ENCODE measurements at places on chromosomes 7 and 10. TPM values are rescaled to one million over a fixed set of nuclear protein-coding genes. Genes with fewer than 3 reads are reported as not detected.

EN2 gene
- total RNA-seq: 1.6 TPM

C10orf105 gene
- 0.47 TPM for total RNA-seq

GRCh38 chr10:73589563-73590126 is 1.5 kb downstream of the USP54 start:
- DNase-seq: peak; percentile 48
- H3K36me3 ChIP-seq: no peaks in the 10 kb centered on the region
- H3K27ac ChIP-seq: no peak overlapping the region
- H3K4me1 ChIP-seq: peaks cover 29% of the 10 kb centered on the region
- H3K4me3 ChIP-seq: no peak overlapping the region

GRCh38 chr7:139618482-139619366 is 95.2 kb downstream of the CLEC2L start:
- H3K27ac ChIP-seq: no peak overlapping the region
- H3K36me3 ChIP-seq: no peaks in the 10 kb centered on the region
- DNase-seq: peak; percentile 58
- H3K27me3 ChIP-seq: no peaks in the 10 kb centered on the region

DNA sequence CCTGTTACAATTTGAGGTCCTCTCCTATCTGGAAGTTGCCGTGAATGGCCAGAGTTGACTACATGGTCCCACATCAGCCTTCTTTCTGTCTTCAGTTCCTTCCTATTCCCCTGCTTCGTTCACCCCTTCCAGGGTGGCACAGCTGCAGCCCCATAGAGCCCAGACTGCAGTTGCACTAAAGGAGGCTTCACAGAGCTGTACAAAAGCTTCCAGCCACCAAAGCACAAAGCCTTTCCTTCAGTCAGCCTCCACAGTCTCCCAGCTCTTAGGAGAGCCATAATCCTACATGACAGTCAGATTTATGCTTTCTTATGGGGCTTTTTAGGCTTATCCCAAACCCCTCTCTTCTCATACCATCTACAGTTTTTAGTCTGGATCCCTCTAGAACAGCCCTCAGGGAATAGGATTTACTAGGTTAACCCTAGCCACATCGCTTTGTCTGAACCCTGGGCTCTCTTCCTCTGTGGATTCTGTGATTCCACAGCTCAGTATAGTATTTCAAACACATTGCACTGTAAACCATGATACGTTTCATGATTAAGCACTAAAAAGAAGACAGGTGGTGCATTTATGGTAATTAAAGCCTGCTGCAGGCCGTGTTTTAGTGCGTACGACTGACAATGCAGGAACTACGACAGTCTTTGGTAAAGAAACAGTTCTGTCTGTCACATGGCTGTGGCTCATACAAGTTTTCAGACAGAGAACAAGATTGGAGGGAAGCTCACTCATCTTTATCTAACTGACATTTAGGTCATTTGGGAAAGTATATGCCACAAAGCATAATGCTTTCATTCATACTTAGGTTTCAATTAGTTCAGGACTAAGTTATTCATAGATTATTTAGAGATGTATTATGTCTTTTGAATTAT is 208.3 kb upstream of the KMT2E start:
- H3K4me1 ChIP-seq: no peaks in the 10 kb centered on the region
- no peaks in the 10 kb centered on the region for H3K36me3 ChIP-seq
- H3K27me3 ChIP-seq: no peaks in the 10 kb centered on the region
- DNase-seq: no peak

DNA sequence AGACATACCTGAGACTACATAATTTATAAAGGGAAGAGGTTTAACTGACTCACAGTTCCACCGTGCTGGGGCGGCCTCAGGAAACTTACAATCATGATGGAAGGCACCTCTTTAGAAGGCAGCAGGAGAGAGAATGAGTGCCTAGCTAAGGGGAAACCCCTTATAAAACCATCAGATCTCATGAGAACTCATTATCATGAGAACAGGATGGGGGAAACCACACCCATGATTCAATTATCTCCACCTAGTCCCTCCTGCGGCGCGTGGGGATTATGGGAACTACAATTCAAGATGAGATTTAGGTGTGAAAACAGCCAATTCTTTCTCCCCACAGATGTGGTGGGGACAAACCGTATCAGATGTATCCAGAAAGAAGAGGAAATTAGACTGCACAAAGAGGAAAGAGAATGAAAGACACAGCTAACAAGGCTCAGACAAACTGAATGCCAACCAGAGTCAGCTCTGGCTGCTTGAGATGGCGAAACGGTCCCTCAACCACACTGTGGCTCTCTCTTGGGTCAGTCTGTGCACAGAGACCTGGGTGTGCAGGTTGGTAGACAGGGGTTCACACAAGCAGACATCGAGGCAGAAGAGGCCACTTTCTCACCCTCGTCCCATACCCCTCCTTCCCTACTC is 375.6 kb downstream of the SFMBT2 start:
- H3K36me3 ChIP-seq: no peaks in the 10 kb centered on the region
- H3K27me3 ChIP-seq: no peaks in the 10 kb centered on the region
- no peak overlapping the region for H3K27ac ChIP-seq

- H3K27ac ChIP-seq: no peak overlapping the region
- no peaks in the 10 kb centered on the region for H3K4me1 ChIP-seq
- DNase-seq: no peak
- no peaks in the 10 kb centered on the region for H3K27me3 ChIP-seq
Observed at GRCh38 chr7:152363798-152364197, 72.0 kb downstream of the KMT2C start.

DNA sequence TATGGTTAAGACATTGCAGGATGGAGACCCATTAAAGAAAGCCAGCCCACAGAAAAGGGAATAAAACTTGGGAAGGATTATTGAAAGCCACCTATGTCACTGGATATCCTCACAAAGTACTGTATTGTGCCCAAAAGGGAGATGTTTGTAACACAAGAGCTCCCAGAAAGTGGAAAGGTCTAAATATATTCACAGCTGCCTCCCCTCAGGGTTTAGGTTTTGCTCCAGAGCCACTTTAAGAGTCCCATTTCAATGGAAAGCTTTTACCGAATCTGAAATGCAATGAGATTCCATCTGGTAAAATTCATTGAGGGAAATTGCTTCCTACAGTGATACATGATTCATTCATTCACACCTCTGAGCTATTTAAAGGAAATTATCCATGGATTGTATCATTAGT is 176.4 kb downstream of the XPNPEP1 start:
- no peak overlapping the region for H3K27ac ChIP-seq
- no peaks in the 10 kb centered on the region for H3K27me3 ChIP-seq
- H3K36me3 ChIP-seq: no peaks in the 10 kb centered on the region

DNA sequence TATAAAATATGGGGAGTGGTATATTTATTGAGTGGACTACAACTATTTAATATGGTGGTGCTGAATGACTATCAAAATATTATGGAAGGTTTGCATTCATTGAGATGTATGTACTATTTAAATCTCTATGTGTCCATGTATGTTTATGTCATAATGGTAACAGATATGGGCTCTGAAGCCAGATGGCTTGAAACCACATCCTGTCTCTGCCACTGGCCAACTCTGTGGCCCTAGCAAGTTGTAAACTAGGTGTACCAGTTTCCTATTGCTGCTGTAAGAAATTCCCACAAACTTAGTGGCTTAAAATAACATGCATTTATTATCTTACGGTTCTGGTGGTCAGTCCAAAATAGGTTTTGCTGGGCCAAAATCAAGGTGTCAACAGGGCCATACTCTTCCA is 198.1 kb upstream of the NFE2L3 start:
- H3K36me3 ChIP-seq: no peaks in the 10 kb centered on the region
- no peak overlapping the region for H3K4me3 ChIP-seq
- H3K27me3 ChIP-seq: no peaks in the 10 kb centered on the region

- H3K4me1 ChIP-seq: no peaks in the 10 kb centered on the region
- no peak overlapping the region for H3K4me3 ChIP-seq
- H3K27me3 ChIP-seq: no peaks in the 10 kb centered on the region
- no peaks in the 10 kb centered on the region for H3K36me3 ChIP-seq
Observed at GRCh38 chr7:95867309-95867708, 95.0 kb downstream of the DYNC1I1 start.

All from testis (tissue), 5 donors.